ENCODE measurements at places on chromosomes 4 and X. TPM values are rescaled to one million over a fixed set of nuclear protein-coding genes. Genes with fewer than 3 reads are reported as not detected.

The FAM241A gene
- total RNA-seq: 2.3 TPM

DNA sequence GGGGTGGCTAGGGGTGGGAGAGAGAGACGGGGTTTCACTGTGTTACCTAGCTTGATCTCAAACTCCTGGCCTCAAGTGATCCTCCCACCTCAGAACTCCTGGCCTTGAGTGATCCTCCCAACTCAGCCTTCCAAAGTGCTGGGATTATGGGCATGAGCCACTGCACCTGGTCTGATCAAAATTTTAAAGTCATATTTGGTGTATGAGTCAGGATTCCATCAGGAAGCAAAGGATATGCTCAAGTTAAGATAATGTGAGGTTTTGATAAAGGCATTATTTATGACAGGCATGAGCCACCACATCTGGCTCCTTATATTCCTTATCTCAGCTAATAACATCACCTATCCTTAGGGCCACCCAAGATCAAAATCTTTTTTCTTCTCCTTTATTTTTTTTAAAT, 182.0 kb downstream of the SLC4A4 start:
- no peak overlapping the region for H3K27ac ChIP-seq
- DNase-seq: no peak
- H3K4me3 ChIP-seq: no peak overlapping the region
- no peaks in the 10 kb centered on the region for H3K27me3 ChIP-seq

DNA sequence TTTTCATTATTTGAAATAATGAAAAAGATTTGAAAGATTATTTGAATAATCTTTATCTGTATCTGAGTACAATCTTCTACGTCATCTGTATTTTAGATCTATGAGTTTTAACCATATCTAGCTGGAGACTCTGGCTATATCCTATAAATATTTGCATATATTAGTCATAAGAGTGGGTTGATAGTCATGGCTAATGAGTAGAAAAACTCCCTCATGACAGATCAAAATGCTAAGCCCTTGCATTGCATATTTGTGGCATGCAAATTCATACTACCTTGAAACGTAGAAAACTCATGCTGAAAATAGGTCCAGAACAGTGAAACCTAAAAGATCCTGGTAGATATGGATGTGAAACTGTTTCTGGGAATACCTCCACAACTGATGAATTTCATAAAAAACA, 291.3 kb downstream of the GALNTL6 start:
- no peak overlapping the region for H3K4me3 ChIP-seq
- no peak for DNase-seq
- no peak overlapping the region for H3K27ac ChIP-seq
- H3K4me1 ChIP-seq: no peaks in the 10 kb centered on the region

The PCDH10 gene
- not detected for total RNA-seq

The SPANXB1 gene
- not detected for total RNA-seq

The SOWAHD gene
- total RNA-seq: 2.1 TPM

The GSTCD gene
- 14.1 TPM for total RNA-seq

The SSX4 gene
- not detected for total RNA-seq

- no peak overlapping the region for H3K4me3 ChIP-seq
- H3K36me3 ChIP-seq: peaks cover 3% of the 10 kb centered on the region
- DNase-seq: no peak
- peaks cover 30% of the 10 kb centered on the region for H3K27me3 ChIP-seq
Measured at GRCh38 chr4:46392421-46392820, 2.5 kb upstream of the GABRA2 start.

DNA sequence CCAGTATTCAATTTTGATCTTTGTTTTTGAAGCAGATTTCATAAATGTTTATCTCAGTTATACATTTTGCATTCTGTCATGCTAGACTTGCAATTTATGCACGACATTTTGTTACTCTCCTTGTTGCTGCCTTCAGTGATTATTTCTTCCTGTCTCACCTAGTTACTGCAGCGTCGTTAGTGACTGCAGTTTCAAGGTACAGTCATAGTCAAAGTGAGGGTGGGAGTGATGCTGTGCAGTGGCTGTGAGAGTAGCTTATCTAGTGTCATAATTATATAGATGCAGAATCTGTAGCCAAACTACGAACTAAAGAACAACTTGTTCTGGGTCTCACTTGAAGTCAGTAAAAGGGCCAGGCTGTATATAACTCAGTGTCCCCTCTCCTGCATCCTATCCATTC, 69.8 kb downstream of the GPR101 start:
- H3K36me3 ChIP-seq: peaks cover 2% of the 10 kb centered on the region
- no peaks in the 10 kb centered on the region for H3K27me3 ChIP-seq
- H3K4me3 ChIP-seq: no peak overlapping the region
- peaks cover 18% of the 10 kb centered on the region for H3K4me1 ChIP-seq
- peak overlapping the region; percentile 43 for H3K27ac ChIP-seq

DNA sequence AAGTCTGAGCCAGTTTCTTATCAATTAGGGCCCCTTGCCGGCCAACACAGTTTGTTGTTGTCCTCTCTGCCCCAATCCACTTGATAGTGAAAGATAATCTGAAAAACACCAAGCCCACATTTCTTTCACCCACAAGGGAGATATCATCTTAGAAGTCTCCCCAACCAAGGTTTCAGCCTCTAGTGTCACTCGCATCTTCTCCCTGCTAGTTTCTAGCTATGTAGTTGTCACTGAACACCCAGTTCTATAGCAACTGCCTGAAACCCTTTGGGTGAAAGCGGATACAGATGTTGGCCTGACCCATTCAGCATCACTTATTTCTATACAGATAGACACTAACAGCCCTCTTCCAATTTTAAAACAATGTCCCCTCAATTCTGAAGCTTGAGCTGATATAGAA, 116.3 kb downstream of the BMP15 start:
- H3K27ac ChIP-seq: no peak overlapping the region
- peaks cover 6% of the 10 kb centered on the region for H3K27me3 ChIP-seq
- no peak overlapping the region for H3K4me3 ChIP-seq
- DNase-seq: no peak

DNA sequence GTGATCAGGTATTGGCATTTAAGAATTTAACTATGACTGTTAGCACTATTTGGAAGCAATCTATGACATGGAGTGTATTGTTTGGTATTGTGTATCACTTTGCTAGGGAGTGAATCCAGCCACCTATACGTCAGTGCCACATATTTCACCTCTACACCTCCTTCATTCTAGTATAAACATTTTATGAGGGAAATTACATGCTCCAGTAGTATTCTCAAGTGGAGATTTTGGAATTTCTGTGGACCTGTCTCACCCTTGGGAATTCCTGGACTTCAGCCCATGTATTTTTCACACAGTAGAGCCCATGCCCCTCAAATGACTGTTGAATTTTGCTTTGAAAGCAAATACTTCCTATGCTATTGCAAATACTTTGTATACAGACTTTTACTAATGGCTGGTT, 11.3 kb downstream of the BST1 start:
- H3K4me3 ChIP-seq: no peak overlapping the region
- H3K27ac ChIP-seq: no peak overlapping the region
- no peaks in the 10 kb centered on the region for H3K36me3 ChIP-seq
- no peaks in the 10 kb centered on the region for H3K4me1 ChIP-seq

DNA sequence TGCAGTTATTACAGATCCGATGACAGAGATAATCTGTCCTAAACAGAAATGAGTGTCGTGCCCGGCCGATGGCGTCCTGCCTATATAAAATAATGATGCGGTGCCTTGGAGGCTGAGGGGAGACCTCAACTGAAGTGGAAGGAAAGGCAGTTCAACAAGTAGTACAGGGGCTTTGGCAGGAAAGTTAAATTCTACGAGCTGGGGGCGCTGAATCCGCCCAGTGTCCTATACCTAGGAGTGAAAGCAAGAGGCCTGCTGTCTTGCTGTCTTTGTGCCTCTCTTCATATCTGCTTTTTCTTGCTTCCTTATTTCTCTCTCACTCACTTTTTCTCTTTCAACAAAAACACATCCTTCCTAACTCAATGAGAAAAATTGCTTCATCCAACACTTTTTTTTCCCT, 82.2 kb upstream of the PRPS2 start:
- no peak overlapping the region for H3K27ac ChIP-seq
- peak; percentile 41 for DNase-seq
- H3K27me3 ChIP-seq: peaks cover 5% of the 10 kb centered on the region
- no peaks in the 10 kb centered on the region for H3K36me3 ChIP-seq

DNA sequence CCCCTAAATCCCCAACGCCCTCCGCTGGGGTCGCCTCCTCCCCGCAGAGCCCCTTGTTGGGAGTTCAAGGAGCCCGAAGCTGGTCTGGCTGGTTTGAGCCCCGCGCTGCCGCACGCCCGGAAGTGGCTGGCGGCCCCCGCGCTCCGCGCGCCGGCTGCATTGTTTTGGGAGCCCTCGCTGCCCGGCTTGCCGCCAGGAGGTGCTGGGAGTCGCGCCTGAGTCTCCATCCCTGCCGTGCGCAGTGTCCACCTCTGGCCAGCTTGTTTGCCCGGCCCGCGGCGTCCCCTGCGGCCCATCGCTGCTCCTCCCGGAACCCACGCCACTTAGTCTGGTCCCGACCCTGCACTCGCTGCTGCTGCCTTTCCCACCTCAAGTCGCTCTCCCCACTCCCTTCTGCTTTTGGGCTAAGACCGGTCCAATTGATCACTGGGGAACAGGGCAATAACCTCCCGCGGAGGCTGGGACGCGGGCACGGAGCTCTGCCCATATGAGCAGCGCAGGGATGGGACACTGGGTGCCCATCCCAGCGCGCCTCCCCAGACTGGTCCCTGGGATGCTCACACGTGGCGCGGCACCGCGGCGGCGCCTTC, 2.2 kb upstream of the SFRP2 start:
- H3K27ac ChIP-seq: no peak overlapping the region
- H3K4me1 ChIP-seq: peaks cover 25% of the 10 kb centered on the region
- no peak for DNase-seq
- H3K36me3 ChIP-seq: no peaks in the 10 kb centered on the region
- peak overlapping the region; percentile 22 for H3K4me3 ChIP-seq
- peaks cover 96% of the 10 kb centered on the region for H3K27me3 ChIP-seq

DNA sequence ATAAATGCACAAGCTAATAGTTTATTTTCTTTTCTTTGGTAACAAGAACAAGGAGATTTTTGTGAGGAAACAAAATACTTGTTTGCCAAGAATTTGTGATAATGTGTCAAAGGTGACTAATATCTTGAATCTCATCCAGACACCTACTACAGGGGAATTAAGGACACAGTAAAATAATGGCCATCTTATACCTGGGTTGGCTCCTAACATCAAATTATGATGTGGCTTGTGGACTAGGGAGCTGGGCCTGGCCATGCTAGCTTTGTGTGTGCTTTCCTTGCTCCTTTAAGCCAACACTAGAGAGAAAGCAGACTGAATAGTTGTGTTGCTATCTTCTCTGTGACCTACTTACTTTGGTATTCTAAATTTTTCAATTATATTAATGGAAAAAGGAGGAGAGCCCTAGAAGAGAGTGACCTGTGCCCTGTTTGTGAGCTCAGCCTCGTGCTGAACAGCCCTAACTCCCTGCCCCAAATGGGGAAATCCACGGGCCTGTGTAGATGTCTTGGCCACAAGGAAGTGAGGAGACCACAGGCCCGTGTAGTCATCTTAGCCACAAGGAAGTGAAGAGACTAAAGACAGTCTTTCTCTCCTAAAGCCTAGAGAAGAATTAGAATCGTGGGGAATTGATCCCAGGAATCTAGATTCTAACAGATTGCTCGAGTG, 23.3 kb downstream of the ARHGAP24 start:
- H3K36me3 ChIP-seq: no peaks in the 10 kb centered on the region
- H3K4me3 ChIP-seq: no peak overlapping the region
- no peaks in the 10 kb centered on the region for H3K27me3 ChIP-seq
- no peaks in the 10 kb centered on the region for H3K4me1 ChIP-seq

The CENPI gene
- total RNA-seq: 28.9 TPM

GRCh38 chr4:174222266-174222872, 61.1 kb downstream of the FBXO8 start:
- no peaks in the 10 kb centered on the region for H3K36me3 ChIP-seq
- peaks cover 62% of the 10 kb centered on the region for H3K27me3 ChIP-seq
- no peak for DNase-seq

GRCh38 chr4:129369361-129370010, 273.5 kb downstream of the C4orf33 start:
- no peaks in the 10 kb centered on the region for H3K4me1 ChIP-seq
- H3K4me3 ChIP-seq: no peak overlapping the region
- DNase-seq: no peak
- no peaks in the 10 kb centered on the region for H3K36me3 ChIP-seq
- peaks cover 4% of the 10 kb centered on the region for H3K27me3 ChIP-seq
- H3K27ac ChIP-seq: no peak overlapping the region

The STS gene
- 1.7 TPM for total RNA-seq

- H3K27me3 ChIP-seq: no peaks in the 10 kb centered on the region
- peaks cover 30% of the 10 kb centered on the region for H3K36me3 ChIP-seq
- peaks cover 42% of the 10 kb centered on the region for H3K4me1 ChIP-seq
- no peak for DNase-seq
Measured at GRCh38 chr4:153479101-153479500, 12.9 kb downstream of the TMEM131L start.

- no peak overlapping the region for H3K4me3 ChIP-seq
- H3K27me3 ChIP-seq: no peaks in the 10 kb centered on the region
- no peaks in the 10 kb centered on the region for H3K4me1 ChIP-seq
- DNase-seq: no peak
- no peaks in the 10 kb centered on the region for H3K36me3 ChIP-seq
- H3K27ac ChIP-seq: no peak overlapping the region
Measured at GRCh38 chr4:33386764-33387163, 2666.6 kb downstream of the PCDH7 start.

The MAGEH1 gene
- total RNA-seq: 17.9 TPM

The SLC7A11 gene
- total RNA-seq: 6.7 TPM

The PORCN gene
- total RNA-seq: 25.7 TPM

DNA sequence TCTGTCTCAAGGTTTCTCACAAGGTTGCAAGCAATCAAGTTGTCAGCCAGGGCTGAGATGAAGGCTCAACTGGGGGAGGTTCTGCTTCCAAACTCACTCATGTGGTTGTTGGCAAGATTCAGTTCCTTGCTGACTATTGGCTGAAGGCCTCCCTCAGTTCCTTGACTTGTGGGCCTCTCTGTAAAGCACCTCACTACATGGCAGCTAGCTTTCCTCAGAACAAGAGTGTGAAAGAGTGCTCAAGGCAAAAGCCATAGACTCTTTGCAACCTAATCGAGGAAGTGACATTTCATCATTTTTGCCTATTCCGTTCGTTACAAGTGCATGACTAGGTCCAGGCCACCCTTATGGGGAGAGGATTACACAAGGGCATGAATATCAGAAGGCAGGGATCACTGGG, 52.0 kb downstream of the CXorf58 start:
- no peaks in the 10 kb centered on the region for H3K36me3 ChIP-seq
- H3K27ac ChIP-seq: no peak overlapping the region
- H3K4me1 ChIP-seq: peaks cover 8% of the 10 kb centered on the region
- no peak overlapping the region for H3K4me3 ChIP-seq

- peaks cover 4% of the 10 kb centered on the region for H3K4me1 ChIP-seq
- DNase-seq: no peak
- H3K36me3 ChIP-seq: no peaks in the 10 kb centered on the region
- peak within 1 kb of the TSS; percentile 70 for H3K4me3 ChIP-seq
- H3K27me3 ChIP-seq: peaks cover 12% of the 10 kb centered on the region
- no peak within 1 kb of the TSS for H3K27ac ChIP-seq
Measured at GRCh38 chrX:135421932-135422809, at the start of gene SMIM10L2A. SMIM10L2A (plus strand) TSS chrX:135421944; CDS start chrX:135422132, 188 bp downstream.

- no peak for DNase-seq
- no peak overlapping the region for H3K4me3 ChIP-seq
- H3K36me3 ChIP-seq: no peaks in the 10 kb centered on the region
- peaks cover 6% of the 10 kb centered on the region for H3K4me1 ChIP-seq
- peaks cover 25% of the 10 kb centered on the region for H3K27me3 ChIP-seq
- H3K27ac ChIP-seq: no peak overlapping the region
Measured at GRCh38 chr4:10024303-10024702, 3.0 kb upstream of the SLC2A9 start.

The ADH1B gene
- total RNA-seq: not detected

- DNase-seq: no peak
- H3K36me3 ChIP-seq: peaks cover 13% of the 10 kb centered on the region
- H3K27ac ChIP-seq: peak overlapping the region; percentile 50
- no peak overlapping the region for H3K4me3 ChIP-seq
- peaks cover 38% of the 10 kb centered on the region for H3K4me1 ChIP-seq
Measured at GRCh38 chrX:48470833-48471118, 716 bp upstream of the SLC38A5 start.

Measured in activated CD8-positive, alpha-beta memory T cell treated with anti-CD3 and anti-CD28 coated beads, Interleukin-2, amount 10 ng/mL, durations not matched to agents 7 days and 5 days (primary cell).